ENCODE measurements at places on chromosomes 11 and 22.

DNA sequence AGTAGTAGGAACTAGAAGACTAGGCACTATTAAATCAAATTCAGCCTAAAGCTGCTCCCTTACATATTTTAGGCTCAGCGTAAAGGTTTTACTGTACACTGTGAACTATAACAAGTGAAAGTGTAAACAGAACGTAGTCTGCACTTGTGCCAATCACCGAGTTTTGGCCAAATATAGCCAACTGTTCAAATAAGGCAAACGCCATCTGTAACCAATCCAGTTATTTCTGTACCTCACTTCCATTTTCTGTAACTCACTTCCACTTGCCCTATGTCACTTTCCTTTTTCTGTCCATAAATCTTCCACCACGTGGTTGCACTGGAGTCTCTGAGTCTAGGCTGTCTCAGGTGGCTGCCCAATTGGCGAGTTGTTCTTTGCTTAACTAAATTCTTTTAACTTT is 2132.2 kb downstream of the LRRC4C start:
- no peak for DNase-seq

GRCh38 chr11:35177370-35177769 is 38.4 kb downstream of the CD44 start:
- no peak for DNase-seq

- no peak for DNase-seq
Observed at GRCh38 chr11:117859061-117859460, 17.4 kb downstream of the FXYD6 start.

- DNase-seq = no peak
Observed at GRCh38 chr11:20002312-20003216, 157.7 kb downstream of the DBX1 start.

- DNase-seq = no peak
Observed at GRCh38 chr11:43734256-43734655, 53.7 kb downstream of the HSD17B12 start.

DNA sequence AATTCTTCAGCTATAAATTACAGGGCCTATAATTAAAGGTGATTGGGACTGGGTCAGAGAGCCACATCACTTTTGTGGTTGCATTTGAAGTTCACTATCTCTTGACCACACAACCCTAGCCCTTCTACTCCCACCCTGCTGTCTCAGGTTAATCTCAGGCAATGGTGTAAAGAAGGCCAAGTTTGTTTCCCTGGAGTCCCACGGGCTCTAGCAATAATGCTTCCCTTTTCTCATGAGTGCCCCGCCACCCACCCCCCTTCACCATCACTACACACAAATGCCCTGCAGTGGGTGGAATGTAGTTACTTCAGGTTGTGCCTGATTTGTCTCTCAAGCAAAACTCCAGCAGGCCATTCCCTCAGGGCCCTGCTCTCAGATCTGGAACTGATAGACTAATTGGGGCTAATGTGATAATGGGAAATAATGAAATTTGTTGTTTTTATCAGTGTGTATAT is 1.8 kb upstream of the EHF start:
- no peak for DNase-seq

- DNase-seq = no peak
Observed at GRCh38 chr11:116229236-116229970, 543.4 kb downstream of the BUD13 start.

DNA sequence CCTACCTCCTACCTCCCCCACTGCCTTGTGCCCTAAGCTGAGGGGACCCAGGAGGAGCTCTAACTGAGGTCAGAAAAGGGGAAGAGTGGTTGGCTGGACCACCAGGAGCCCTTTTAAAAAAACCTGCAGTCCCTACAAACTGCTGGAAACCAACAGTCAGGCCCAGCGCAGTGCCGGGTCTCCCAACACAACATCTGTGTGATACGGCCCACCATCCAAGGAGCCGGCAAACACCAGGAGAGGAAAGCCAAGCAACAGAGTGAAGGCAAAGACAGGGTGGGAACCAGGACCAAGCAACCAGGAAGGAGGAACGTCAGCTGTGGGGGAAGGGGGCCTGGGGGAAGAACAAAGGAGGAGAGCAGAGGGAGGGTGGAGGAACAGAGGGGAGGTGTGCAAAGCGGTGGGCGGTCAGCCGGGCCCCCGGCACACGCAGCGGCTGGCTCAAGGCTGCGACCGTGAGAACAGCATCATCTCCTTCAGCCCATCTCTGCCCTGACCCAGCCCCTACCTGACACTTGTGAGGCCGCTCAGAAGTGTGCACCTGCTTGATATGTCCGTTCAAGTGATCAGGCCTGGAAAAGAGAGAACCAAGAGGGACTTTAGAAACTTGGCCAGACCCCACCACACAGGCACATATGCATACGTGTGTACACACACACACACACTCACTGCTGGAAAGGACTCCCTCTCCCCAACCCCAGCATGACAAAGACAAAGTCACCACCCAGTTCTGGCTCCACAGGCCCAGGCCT is 3.6 kb downstream of the PATZ1 start:
- no peak for DNase-seq

DNA sequence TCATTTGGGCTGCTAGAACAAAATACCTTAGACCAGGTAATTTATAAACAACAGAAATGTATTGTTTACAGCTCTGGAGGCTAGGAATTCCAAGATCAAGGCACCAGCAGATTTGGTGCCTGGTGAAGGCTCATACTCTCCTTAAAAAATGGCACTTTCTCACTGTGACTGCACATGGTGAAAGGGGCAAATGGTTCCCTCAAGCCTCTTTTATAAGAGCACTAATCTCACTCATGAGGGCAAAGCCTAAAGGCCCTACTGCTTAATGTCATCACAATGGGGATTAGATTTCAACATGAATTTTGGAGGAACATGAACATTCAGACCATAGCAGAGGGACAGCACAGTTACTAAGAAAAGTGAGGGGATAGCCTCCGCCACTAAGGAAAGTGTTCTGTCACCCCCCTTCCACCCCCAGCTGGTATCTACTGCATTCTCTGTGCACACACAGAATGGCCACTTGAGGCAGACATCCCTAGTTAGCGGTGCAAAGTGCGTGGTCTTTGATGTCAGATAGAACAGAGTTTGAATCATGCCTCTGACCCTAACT is 47.2 kb upstream of the CEP295 start:
- DNase-seq = peak; percentile 54

DNA sequence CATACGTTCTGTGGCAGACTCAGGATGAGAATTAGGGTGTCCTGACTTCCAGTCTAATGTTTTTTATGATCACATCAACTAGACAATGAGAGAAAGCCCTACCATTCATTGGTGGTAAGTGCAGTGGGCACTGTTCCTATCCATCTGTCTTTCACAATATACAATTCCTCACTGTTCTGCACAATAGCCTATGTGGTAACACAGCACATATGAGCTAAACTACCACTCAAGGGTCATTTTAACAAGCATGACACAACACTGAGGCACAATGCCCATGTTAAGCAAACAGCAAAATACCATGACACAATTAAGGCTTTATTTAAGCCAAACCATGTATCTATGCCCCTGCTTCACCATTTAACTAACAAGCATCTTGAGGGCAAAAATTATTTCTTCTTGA is 52.3 kb downstream of the SIK3 start:
- no peak for DNase-seq

DNA sequence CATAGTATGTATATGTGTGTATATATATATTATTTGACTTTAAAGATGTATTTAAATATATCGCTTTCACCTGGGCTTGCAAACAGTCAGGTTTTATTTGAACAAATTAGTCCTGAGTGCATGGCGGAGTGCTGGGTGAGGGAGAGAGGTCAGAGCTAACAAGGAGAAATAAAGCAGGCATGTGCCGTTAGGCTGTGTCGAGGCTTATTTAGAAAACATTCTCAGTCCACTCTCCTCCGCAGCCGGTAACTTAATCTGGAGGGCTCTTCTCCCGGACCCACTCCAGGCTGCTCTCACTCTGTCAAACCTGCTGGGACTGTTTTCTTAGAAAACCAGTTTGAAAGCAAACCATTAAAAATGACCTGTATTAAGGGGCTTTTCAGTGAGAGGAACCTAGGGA is 455.9 kb downstream of the MN1 start:
- DNase-seq = no peak
